ENCODE measurements at places on chromosomes 16 and 17.

GRCh38 chr17:64278614-64279013 is 15.6 kb upstream of the TEX2 start:
- no peak for DNase-seq

DNA sequence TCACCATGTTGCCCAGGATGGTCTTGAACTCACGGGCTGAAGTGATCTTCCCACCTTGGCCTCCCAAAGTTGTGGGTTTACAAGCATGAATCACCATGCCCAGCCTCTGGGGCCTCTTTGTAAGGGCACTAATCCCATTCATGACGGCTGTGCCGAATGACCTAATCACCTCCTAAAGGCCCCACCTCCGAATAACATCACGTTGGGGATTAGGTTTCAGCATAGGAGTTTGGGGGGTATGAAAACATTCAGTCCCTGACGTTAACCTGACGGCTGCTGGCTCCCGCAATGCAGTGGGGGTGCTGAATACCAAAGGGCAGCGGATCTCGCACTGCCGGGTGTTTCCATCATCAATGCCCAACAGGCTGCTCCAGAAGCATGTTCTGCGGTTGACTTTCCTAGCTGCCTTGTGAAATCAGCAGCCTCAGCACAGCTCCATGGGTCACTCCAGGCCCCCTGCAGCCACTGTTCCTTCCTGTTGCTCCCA is 120.8 kb upstream of the SEC14L1 start:
- no peak for DNase-seq

DNA sequence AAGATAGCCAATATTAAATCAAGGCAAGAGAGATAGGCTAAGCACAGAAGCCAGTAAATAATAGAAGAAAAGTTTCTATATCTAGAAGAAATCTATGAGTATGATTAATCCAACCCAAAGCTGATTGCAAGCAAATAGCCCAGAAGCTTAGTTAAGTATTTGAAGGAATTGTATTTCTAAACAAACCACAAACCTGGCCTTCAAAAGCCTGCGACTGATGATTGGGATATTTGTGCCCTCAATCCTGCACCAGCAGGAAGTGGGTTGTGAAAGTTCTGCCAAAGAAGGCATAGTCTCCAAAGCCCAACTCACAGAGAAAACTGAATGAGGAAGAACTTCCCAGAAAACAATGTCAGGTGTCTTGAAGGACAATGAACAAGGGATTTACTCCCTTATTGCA is 114.5 kb upstream of the C17orf78 start:
- no peak for DNase-seq

GRCh38 chr16:69273009-69273408 is 38.1 kb upstream of the VPS4A start:
- no peak for DNase-seq

GRCh38 chr16:66591018-66591417 is 11.8 kb downstream of the CMTM2 start:
- DNase-seq = no peak

DNA sequence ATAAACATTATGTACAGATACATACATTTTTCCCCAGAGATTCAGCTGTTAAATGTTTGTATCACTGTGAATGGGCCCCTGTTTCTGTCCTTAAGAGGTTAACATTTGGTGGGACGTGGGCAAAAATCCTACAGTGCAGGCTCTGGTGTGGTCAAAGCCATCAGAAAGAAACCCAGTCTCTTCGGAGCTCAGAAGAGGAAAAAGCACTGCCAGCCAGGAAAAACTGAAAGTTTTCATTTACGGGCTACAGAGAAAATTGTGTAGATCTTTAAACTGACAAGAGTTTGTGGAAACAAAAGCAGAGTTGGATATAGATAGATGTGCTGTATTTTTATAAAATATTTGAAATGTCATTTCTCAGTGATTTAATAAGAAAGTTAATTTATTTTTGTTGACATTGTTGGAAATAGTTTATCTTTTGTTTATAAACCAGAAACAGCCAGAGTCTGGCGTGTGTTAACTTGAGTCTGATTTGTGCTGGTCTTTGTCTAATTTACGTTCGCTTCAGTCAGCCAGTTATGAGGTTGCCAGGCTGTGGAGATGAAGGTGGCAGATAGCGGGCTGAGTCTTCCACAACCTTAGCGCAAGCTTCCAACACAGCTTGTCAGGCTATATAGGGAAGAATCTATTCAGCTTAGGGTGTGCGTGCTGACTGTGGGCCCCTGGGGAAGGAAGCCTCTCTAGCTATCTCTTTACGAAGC is 9.5 kb upstream of the TEKT3 start:
- no peak for DNase-seq

DNA sequence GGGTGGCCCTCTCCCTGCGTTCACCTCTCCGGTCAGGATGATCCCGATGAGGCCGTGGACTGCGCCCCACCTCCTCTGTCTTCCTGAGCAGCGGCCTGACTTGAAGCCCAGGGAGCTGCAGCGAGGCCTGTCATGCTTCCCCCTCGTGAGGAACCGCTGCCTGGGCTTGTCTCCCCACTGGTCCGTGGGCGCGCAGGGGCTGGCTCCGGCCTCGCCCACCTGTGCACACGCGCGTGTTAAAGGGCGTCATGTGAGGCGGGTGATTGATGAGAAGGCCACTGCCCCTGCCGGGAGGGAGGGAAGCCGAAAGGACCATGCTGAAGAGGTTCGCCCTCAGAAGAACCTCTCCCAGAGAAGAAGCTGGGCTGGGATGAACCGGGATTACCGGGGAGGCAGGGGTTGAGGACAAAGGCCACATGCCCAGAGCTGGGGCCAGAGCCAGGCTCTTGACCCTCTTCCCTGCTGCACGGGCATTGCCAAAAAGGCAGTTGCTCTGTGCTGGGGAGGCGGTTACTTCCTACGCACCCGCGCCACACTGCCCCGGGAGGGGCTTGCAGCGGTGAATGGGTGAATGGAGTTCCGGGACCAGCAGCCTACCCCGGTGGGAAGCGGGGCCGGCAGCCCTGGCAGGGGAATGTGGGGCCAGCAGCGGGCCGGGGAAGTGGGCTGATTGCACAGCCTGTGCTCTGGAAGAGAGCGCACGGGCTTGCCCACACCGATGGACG is 85.9 kb upstream of the GSE1 start:
- no peak for DNase-seq

GRCh38 chr16:23104032-23104955 is 45.0 kb downstream of the USP31 start:
- DNase-seq = no peak

DNA sequence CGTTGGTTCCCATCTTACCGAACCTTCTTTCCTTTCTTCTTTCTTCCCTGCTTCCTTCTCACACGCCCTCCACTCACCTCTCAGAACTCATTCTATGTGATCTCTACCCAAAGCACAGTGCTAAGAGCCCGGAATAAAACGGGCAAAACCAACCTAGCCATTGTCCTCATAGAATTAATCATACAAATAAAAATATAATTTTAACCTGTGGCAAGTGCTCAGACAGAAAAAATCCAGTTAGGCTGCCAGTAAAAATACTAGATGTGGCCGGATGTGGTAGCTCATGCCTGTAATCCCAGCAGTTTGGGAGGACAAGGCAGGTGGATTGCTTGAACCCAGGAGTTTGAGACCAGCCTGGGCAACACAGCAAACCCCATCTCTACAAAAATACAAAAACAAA is 27.0 kb downstream of the BMERB1 start:
- DNase-seq = no peak

DNA sequence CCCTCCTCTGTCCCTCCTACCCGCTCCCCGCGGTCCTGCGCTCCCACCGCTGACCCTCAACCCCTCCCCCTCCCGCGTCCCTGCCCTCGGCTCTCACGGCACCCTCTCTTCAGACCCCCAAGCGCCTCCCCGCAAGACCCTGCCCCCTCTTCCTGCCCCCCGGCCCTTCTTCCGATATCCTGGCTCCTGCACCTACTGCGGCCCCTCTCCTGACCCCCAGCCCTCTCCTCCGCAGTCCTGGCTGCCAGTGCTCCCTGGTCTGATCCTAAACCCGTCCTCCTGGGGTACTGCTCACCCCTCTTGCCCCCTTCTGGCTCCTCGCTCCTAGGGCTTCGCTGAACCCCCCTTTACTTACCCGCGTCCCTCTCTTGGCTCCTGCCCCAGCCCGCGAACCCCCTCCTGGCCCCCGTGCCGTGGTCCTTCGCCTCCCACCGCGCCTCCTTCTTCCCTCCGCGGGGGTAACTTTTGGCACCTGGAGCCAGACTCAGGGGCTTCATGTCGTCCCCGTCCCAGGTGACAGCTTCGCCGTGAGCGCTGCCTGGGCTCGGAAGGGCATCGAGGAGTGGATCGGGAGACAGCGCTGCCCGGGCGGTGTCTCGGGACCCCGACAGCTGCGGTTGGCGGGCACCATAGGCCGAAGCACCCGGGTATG is 839 bp downstream of the NKD1 start:
- peak; percentile 30 for DNase-seq

DNA sequence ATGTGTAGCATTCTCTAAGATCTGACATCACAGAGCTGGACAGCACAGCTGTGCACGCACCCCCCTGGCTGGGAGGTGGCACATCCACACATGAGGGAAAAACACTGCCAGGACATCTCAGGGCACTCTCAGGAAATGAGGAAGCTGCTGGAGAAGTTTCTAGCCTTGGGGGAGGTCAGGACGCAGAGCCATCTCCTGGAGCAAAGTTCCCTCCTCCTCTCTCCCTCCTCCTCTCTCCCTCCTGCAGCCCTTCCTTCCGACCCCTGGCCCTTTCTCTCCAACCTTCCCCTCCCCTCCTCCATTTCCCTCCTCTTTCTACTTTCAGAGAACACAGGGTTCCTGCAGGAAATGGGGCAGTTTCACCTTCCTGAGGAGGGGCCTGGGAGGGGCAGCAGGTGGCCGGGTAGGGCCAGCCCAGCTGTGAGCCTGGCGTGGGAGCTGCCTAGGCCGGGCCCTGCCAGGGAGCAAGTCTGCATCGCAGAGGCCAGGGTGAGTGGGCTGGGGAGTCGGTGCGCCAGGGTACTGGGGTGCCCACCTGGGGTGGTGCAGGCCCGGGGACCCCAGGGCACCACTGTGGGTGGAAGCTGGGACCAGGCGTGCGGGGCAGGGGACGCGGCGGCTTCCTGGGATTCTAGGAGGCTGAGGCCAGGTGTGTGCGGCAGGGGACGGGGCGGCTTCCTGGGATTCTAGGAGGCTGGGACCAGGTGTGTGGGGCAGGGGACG is at the start of gene DPEP1:
Gene DPEP1, plus strand, starts transcription at position 412 of the 723 bp plus-strand sequence. CDS start 16,769 bp downstream, outside the sequence.
- DNase-seq = peak; percentile 47

- no peak for DNase-seq
Observed at GRCh38 chr16:24771132-24771778, 41.8 kb downstream of the TNRC6A start.

DNA sequence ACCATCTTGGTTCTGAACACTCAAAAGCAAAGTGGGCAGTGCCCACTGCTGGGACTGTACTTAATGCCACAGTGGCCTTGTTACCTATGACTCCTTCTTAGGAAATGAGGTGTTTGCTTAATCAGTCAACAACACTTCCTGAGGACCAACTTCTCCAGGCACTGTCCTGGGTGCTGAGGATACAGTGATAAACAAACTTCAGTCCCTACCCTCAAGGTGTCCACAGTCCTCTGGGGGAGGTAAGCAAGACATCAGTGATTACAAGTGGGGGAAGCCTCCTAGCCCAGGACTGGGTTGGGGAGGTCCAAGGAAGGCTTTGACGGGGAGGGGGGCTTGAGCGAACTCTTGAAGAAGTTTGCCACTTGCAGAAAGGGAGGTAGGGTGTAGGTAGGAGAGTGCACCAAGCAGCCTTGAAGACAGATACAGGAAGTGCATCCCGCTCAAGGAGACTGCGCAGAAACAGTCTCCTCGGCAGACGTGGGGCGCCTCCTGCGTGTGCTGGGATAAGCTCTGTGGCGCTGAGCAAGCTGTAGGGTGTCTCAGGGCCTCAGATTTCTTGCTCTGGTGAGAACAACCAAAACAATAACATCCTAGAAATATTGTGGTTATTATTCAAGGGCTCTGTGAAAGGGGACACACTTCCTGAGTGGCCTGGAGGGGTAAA is 2.6 kb upstream of the ABCC3 start:
- DNase-seq = no peak

GRCh38 chr16:69143116-69143515 is 10.7 kb downstream of the UTP4 start:
- DNase-seq = no peak

GRCh38 chr17:21039839-21040575 is 2.8 kb downstream of the USP22 start:
- DNase-seq = no peak

- DNase-seq = no peak
Observed at GRCh38 chr16:46658925-46659324, 30.1 kb downstream of the VPS35 start.

GRCh38 chr17:77459018-77459755 is 318.4 kb downstream of the SEC14L1 start:
- DNase-seq = no peak

DNA sequence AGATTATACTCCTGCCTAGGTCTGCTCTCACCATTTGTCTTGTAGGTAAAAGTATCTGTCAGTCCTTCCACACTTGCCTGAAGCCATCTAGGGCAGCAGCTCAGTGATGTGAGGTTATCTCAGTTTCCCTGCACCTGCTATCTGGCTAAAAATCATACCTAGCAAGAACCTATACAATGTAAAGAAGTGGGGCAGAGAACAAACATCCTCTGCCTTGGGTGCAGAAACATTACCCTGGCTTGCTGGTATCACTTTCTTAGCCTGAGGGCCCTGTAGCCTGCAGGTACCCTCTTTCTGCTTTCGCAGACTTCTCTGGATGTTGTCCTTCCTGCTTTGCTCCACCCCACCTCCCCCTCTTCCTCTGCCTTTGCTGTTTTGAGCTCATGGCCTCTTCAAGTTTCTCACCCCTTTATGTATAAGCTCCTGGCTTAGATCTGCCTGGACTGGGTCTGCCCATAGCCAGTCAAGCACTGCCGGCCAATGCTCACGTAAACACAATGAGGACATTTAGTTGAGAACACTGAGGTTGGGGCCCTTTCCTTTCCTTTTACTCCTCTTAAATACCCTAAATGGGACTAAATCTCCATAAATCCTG is 8.7 kb upstream of the SDK2 start:
- DNase-seq = no peak
